ENCODE measurements at places on chromosomes 5 and 9.

GRCh38 chr9:115524453-115525059, 406.6 kb upstream of the TNC start:
- peak; percentile 65 for DNase-seq

DNA sequence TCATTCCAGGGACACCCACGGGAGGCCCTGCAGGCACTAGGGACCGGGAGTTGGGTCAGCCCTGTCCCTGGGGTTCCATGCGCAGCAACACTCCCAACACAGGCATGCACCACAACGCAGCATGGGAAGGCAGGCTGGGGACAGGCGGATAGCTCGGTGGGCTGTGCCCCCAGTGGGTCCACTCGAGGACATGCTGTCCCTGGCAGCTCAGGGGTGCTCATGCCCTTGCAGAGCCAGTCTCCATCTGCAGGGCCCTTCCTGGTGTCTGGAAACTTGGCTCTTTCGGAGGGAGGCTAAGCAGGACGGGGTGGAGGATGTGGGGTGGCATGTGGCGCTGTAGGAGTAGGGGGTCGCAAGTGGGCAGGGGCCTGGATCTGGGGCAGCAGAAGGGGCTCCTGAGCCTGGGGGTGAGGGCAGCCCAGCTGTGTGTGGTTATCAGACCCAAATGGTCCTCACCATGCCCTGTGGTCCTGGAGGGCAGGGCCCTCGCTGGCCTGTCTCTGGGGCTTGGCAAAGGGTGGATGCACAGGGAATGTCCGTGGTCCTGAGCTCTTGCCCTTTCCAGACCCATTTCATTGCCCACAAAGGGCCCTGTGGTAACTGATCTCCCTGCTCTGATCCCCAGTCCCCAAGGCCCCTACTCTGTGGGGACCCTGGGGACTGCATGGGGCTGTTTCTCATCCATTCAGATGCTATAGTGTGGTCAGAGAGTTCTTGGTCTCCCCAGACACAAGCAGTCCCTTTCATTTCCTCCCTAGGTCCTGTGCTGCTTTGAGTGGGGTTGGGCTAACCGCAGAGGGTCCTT, 90.3 kb upstream of the PHYKPL start:
- DNase-seq: no peak

GRCh38 chr9:107188376-107188775, 94.7 kb upstream of the RAD23B start:
- no peak for DNase-seq

GRCh38 chr5:34538026-34538672, 118.0 kb upstream of the RAI14 start:
- DNase-seq: no peak

GRCh38 chr5:56825222-56825824, 10.0 kb downstream of the MAP3K1 start:
- DNase-seq: no peak

DNA sequence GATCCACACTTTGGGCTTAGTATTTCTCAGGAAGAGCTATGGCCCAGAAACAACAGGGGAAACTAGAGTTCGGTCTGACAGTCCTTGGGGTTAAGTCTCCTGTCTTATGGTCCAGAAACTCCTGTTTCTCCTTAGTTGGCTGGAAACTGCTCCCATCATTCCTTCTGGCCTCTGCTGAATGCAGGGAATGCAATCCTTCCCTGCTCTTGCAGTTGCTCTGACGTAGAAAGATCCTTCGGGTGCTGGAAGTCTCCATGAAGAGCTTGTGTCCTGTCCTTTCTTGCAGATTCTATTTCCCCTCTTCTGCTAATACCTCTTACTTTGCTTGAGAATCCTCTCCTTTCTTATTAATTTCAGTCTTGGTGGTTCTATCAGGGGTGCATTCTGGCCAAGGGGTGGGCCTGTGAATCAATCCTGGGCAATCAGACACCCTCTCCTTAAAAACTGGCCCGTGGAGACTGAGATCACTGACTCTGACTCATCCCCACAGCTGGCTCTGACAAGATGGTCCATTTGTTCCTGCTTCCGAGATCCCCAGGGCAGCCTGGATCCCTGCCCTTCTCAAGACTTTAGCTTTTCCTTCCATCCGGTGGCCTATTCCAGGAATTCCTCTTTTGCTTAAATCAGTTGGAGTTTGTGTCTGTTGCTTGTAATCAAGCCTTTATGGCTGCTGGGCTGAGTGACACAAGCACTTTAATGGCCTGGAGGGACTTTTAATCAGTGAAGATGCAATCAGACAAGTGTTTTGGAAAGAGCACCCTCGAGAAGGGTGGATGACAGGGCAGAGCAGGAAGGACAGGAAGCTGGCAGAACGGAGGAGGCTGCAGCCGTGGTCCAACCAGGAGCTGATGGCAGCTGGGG, 23.7 kb downstream of the PTGS1 start:
- DNase-seq: peak; percentile 43

DNA sequence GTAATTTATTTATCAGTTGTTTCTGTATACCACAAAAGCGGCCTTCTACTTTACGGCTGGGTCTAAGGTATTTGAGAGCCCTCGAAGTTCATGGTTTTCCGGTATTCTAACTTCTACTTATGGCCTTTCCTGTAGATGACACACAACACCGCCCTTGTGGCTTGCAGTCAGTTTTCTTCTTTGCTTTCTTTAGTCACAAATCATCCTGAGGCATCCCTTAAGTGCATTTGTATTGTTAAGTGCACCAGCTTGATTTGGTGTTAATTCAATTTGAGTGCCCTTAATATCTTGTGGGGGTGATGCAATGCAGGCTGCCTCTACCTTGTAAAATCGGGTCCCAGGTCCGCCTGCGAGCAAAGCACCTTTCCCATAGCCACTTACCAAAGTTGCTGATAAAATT, 511.9 kb downstream of the CCDC171 start:
- no peak for DNase-seq

DNA sequence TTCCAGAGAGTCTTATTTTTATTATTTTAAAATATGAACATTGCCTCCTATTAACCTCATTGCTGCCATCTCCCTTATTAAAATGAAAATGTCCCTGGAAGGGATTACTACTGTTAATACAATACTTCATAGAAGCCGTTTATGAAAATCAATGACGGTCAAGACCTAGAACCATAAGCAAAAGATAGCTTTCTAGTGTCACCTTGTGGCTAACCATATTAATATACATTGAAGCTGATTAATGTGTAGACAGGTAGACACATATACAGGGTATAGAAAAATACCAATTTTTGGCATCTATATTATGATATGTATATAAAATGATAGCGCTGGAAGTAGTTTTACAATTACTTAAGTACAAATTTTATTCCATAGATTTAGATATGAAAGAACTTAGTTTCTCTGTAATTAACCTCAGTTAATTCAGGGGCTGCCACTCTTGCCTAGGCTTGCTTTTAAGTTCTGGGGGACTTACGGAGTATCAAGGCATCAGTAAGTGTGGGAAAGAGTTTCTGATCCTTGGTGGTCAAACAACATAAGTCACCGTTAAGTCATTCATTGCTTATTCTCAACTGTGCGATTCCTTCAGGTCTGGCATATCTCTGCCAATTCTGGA, 2.5 kb upstream of the YTHDC2 start:
- DNase-seq: no peak

- no peak for DNase-seq
These were observed 981.7 kb downstream of the NR2F1-AS1 start for GRCh38 chr5:92599217-92599810.

DNA sequence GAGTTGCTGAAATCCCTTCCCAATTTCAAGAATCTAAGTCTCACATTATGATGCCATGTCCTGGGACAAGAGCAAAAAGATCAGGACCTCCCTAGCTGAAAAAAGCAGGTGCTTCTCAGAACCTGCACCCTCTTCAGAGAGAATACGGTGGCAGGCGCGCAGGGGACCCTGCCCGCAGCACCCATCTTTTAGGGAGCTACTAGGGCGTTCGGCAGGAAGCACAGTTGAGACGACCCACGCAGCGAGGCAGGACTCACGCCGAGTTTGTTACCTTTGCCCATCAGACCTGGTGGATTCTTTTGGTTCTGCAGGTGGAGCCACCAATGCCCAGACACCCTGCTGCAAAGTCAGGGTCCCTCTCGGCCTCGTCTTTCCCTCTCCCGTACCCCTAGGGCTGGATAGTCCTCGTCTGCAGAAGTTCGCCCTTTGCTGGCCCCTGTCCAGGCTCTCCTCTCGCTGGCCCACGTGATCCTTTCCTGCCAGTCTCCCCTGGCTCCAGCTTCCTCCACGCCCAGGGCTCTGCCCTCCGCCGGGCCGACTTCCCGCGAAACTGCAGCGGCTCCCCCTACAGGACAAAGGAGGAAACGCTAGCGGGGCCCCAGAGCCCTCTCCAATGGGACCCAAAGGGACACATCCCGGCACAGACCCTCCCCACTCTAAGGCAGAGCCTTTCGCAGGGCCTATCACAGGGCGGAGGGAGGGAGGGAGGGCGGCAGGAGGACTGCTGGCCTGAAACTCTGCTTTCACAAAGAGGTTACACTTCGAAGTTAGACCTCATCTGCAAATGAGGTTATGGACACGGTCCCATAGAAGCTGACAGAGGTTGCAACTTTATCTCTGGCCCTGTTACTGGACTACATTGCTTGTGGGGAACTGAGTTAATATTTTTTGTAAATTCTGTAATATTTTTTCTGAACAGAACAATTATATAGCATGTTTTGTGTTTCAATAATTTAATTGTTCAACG, 28.8 kb downstream of the TMEM174 start:
- DNase-seq: no peak

DNA sequence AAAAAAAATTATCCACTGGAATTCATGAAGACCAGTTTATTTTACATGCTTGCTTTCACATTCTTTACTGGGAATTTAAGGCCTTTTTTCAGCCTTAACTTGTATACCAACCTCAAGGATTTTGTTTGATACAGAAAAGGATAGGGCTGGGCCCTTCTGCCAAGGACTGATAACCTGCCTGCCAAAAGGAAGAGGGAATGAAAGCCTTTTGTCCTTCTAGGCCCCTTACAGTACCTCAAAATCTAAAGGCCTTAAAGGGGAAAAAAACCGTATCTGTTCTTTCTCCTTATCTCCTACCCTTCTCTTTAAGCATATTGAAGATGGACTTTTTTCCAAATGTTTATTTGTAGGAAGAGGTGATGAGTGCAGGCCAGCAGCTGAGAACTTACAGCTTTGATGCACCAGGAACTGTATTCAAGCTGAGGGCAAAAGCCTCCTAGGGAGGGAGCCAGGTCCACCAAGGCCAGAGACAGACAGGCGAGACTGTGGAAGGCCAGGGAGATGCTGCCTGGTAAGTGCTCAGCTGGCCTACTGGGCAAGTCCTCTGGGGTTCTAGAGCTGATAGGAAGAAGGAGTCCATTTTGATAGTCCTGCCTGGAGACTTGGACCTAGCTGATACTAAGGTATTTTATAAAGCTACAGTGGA, 31.8 kb downstream of the FAXDC2 start:
- DNase-seq: no peak

DNA sequence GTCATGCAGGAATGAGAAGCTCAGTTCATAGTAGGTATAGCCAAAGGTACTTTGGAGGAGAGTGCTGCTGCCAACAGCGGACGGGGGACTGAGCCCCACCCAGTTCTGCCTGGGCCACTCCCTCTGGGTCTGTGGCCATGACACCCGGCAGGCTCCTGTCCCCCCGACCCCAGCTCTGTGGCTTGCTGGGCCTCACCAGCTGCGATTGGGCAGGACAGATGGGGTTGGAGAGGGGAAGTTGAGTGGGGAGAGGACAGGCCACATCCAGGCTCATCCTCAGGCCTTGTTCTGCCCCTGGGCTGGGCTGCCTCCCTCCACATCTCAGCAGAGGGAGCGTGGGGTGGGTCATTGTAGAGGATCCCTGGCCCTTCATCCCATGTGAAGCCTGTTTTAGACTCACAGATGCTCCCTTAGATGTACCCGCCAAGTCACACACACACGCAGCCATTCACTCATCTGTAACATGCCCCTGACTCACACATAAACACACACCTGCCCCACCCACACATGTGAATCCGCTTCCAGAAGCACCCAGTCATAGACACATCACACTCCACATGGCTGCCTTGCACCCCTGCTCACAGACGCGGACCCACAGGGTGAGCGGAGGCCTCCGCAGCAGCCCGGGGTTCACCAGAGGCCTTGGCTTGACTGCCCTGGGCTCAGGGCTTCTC, 48.8 kb downstream of the NTNG2 start:
- DNase-seq: no peak

GRCh38 chr9:81035601-81036000, 653.7 kb downstream of the TLE1 start:
- no peak for DNase-seq

- DNase-seq: no peak
These were observed 171.8 kb upstream of the PITX1 start for GRCh38 chr5:135205632-135206349.

GRCh38 chr5:102778478-102778877, 23.4 kb downstream of the PAM start:
- no peak for DNase-seq

DNA sequence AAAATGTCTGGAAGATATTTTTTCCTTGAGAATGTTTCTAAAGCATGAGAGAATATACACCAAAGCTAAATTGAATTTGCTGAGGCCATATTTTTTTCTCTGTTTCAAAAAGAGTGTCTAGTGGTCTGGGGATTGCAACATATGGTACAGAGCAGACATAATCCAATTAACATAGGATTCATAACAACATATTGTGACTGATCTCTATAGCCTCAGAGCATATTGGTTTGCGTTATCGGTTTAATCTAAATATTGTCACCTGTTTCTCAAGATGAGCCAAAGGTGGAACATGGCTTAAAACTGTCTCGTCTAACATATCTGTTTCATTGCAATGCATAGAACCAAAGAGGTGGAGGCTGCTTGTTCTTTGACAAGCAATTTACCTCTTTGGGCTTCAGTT, 3.9 kb downstream of the PPP3R2 start:
- no peak for DNase-seq

DNA sequence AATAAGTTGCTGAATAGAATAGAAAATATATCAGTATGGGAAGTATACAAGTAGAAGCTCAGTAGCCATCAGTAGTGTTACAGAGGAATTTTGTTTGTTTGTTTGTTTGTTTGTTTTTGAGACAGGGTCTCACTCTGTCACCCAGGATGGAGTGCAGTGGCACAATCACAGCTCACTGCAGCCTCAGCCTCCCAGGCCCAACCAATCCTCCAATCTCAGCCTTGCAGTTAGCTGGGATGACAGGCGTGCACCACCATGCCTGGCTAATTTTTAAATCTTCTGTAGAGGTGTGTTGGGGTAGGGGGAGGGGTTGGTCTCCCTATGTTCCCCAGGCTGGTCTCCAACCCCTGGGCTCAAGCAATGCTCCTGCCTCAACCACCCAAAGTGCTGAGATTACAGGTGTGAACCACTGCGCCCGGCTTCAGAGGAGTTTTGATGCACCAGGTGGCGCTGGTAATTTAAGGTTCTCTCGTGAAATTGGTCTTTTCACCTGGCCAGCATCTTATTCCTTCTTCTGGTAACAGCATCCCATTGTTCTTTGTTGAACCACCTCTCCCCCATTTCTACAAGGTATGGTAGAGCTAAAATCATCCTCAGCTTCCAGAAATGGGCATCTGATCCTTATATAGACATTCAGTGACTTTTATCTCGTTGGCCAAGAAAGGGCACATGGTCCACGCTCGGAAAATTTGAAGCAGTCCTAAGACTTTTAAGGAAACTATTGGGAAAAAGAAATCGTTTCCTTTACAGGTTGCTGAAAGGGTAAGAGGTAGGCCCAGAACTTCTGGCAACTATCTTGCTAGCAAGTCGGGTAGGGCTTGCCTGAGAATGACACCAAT, 157.1 kb downstream of the ARRDC3 start:
- DNase-seq: no peak

- DNase-seq: no peak
These were observed 12.9 kb upstream of the MSMP start for GRCh38 chr9:35766997-35767396.

GRCh38 chr9:5684101-5684500, 55.2 kb downstream of the RIC1 start:
- DNase-seq: no peak
